ENCODE measurements at places on chromosomes 16 and 17. TPM values are rescaled to one million over a fixed set of nuclear protein-coding genes. Genes with fewer than 3 reads are reported as not detected.
A peak's percentile ranks its signal among the peaks of the same experiment; 100 is the strongest.

Gene DYNLL2
- 52.6 TPM for total RNA-seq

Gene RMI2
- total RNA-seq: 56.1 TPM

Gene SLC12A3
- not detected for total RNA-seq

Gene ANKRD13B
- 2.8 TPM for total RNA-seq

Gene BTBD17
- 36.8 TPM for total RNA-seq

Gene CHST4
- total RNA-seq: not detected

Gene NPIPA3
- total RNA-seq: not detected

DNA sequence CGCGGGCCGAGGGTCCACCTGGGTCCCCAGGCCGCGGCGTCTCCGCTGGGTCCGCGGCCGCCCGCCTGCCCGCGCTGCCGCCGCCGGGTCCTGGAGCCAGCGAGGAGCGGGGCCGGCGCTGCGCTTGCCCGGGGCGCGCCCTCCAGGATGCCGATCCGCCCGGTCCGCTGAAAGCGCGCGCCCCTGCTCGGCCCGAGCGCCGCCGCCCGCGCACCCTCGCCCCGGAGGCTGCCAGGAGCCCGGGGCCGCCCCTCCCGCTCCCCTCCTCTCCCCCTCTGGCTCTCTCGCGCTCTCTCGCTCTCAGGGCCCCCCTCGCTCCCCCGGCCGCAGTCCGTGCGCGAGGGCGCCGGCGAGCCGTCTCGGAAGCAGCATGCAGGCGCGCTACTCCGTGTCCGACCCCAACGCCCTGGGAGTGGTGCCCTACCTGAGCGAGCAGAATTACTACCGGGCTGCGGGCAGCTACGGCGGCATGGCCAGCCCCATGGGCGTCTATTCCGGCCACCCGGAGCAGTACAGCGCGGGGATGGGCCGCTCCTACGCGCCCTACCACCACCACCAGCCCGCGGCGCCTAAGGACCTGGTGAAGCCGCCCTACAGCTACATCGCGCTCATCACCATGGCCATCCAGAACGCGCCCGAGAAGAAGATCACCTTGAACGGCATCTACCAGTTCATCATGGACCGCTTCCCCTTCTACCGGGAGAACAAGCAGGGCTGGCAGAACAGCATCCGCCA, 504 bp downstream of the FOXC2 start:
- peaks cover 30% of the 10 kb centered on the region for H3K4me1 ChIP-seq
- no peak overlapping the region for H3K27ac ChIP-seq
- peak overlapping the region; percentile 55 for H3K4me3 ChIP-seq
- peaks cover 92% of the 10 kb centered on the region for H3K27me3 ChIP-seq
- H3K36me3 ChIP-seq: no peaks in the 10 kb centered on the region

DNA sequence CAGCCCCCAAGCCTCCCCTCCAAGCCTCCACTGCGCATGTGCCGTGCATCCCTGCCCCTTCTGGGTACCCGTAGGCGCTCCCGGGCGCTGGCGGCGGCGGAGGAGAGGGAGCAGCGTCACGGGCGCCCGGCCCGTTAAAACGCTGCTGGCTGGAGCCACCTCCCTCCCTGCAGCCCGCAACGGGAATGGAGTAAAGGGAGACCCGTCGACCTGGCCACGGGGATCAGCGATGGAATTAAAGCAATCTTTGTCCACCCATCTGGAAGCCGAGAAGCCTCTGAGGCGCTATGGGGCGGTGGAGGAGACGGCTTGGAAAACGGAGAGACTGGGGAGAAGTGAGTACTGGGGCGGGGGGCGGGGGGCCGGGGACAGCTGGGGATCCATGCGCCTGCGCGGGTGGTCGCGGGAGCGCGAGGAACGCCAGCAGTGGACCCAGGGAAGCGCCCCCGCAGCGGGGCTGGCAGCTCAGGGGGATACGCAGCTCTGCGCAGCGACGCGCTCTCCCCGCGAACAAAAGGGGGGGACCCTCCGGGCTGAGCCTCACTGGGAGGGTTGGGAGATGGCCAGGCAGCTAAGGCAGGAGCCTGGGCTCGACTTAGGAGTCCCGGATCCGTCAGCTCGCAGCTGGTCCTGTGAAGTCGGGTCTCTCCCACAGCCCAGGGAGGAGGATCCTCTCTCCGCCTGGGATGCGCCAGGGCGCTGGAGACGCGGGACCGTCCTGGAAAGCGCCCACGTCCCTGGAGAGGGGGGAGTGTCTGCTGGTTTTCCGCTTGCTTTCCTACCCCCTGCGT, at the start of gene BMERB1:
Gene BMERB1, plus strand, starts transcription at position 164 of the 791 bp plus-strand sequence. Its CDS starts 66 bp downstream, at position 230.
- no peaks in the 10 kb centered on the region for H3K4me1 ChIP-seq
- H3K4me3 ChIP-seq: peak within 1 kb of the TSS; percentile 76

GRCh38 chr16:14609716-14610115, 20.3 kb downstream of the PARN start:
- peak; percentile 28 for DNase-seq
- H3K4me3 ChIP-seq: no peak overlapping the region
- no peaks in the 10 kb centered on the region for H3K27me3 ChIP-seq
- H3K4me1 ChIP-seq: peaks cover 6% of the 10 kb centered on the region
- peaks cover 9% of the 10 kb centered on the region for H3K36me3 ChIP-seq
- H3K27ac ChIP-seq: no peak overlapping the region

GRCh38 chr17:77834170-77835115, 124.1 kb upstream of the TNRC6C start:
- H3K4me1 ChIP-seq: peaks cover 36% of the 10 kb centered on the region
- H3K36me3 ChIP-seq: no peaks in the 10 kb centered on the region
- H3K27me3 ChIP-seq: no peaks in the 10 kb centered on the region
- H3K27ac ChIP-seq: no peak overlapping the region
- DNase-seq: peak; percentile 39

GRCh38 chr16:67967183-67967957, 1.1 kb downstream of the SLC12A4 start:
- H3K4me3 ChIP-seq: peak overlapping the region; percentile 55
- peaks cover 14% of the 10 kb centered on the region for H3K4me1 ChIP-seq
- no peak overlapping the region for H3K27ac ChIP-seq
- DNase-seq: no peak
- no peaks in the 10 kb centered on the region for H3K36me3 ChIP-seq
- peaks cover 20% of the 10 kb centered on the region for H3K27me3 ChIP-seq

GRCh38 chr17:75102385-75102821, 7.4 kb upstream of the ARMC7 start:
- no peaks in the 10 kb centered on the region for H3K4me1 ChIP-seq
- no peak for DNase-seq
- no peak overlapping the region for H3K27ac ChIP-seq
- no peak overlapping the region for H3K4me3 ChIP-seq
- H3K36me3 ChIP-seq: no peaks in the 10 kb centered on the region
- H3K27me3 ChIP-seq: no peaks in the 10 kb centered on the region

DNA sequence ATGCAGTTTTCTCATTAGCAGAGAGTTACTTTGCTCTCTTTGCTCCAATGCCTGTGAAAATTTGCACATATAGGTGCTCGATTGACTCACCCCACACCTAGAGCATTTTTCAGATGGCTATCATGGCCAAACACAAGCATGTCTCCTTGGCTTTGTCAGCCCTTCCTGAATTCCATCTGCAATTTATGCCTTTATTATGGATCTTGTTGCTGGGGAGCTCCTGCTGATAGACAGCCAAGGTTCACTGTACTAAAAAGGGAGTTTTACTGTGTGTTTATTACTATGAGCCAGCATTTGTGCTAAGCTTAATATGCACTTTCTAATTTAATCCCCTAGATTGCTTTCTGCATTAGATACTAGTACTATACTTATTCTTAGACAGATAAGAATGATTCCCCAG, 93.3 kb downstream of the TOX3 start:
- H3K4me1 ChIP-seq: peaks cover 25% of the 10 kb centered on the region
- H3K27me3 ChIP-seq: no peaks in the 10 kb centered on the region
- H3K36me3 ChIP-seq: peaks cover 22% of the 10 kb centered on the region
- no peak for DNase-seq

DNA sequence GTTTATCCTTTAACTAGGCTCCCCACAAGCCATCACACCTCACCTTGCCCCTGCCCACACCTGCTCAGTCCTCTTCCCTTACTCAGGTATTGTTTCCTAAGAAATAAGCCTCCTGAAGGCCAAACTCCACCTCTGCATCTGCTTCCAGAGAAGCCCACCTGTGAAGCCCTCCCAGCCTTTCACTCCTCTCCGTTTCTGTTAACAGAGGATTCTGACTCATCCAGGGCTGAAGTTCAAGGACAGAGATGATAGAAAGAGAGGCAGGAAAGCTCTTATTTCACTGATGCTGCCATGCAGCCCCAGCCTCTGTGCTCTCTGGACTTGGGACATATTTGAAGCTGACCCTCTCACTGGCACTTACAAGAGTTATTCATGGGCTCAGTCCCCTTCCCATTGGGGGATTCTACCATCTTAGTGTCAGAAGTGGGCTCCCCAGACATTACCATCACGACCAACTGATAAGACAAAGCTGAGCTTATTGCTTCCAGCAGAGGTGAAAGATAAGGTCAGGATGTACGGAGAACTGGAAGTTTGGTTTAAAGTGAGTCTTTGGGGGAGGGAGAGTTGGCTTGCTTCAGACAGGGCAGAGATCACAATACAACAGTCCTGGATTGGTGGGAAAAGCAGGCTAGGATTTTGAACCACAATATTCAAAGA, 35.3 kb upstream of the XYLT2 start:
- H3K27me3 ChIP-seq: no peaks in the 10 kb centered on the region
- no peak overlapping the region for H3K4me3 ChIP-seq
- no peak overlapping the region for H3K27ac ChIP-seq
- H3K36me3 ChIP-seq: no peaks in the 10 kb centered on the region
- no peaks in the 10 kb centered on the region for H3K4me1 ChIP-seq

GRCh38 chr16:5527817-5528216, 430.2 kb upstream of the EEF2KMT start:
- DNase-seq: no peak
- no peaks in the 10 kb centered on the region for H3K27me3 ChIP-seq
- no peaks in the 10 kb centered on the region for H3K36me3 ChIP-seq
- H3K4me3 ChIP-seq: no peak overlapping the region
- peaks cover 12% of the 10 kb centered on the region for H3K4me1 ChIP-seq

GRCh38 chr17:78432226-78433012, 54.0 kb downstream of the PGS1 start:
- no peak overlapping the region for H3K4me3 ChIP-seq
- no peaks in the 10 kb centered on the region for H3K36me3 ChIP-seq
- no peaks in the 10 kb centered on the region for H3K27me3 ChIP-seq
- H3K27ac ChIP-seq: no peak overlapping the region
- H3K4me1 ChIP-seq: peaks cover 9% of the 10 kb centered on the region

GRCh38 chr17:34858591-34859565, 102.4 kb downstream of the CCT6B start:
- H3K27me3 ChIP-seq: no peaks in the 10 kb centered on the region
- no peaks in the 10 kb centered on the region for H3K4me1 ChIP-seq
- no peak overlapping the region for H3K4me3 ChIP-seq

GRCh38 chr16:2470234-2470601, 879 bp upstream of the NTN3 start:
- DNase-seq: no peak
- H3K4me3 ChIP-seq: no peak overlapping the region
- H3K4me1 ChIP-seq: peaks cover 40% of the 10 kb centered on the region
- H3K27ac ChIP-seq: no peak overlapping the region
- H3K36me3 ChIP-seq: no peaks in the 10 kb centered on the region
- H3K27me3 ChIP-seq: peaks cover 40% of the 10 kb centered on the region

GRCh38 chr17:83073389-83074063, 5.9 kb upstream of the METRNL start:
- peaks cover 5% of the 10 kb centered on the region for H3K4me1 ChIP-seq
- no peak overlapping the region for H3K27ac ChIP-seq
- no peaks in the 10 kb centered on the region for H3K36me3 ChIP-seq
- no peak overlapping the region for H3K4me3 ChIP-seq
- peaks cover 28% of the 10 kb centered on the region for H3K27me3 ChIP-seq

DNA sequence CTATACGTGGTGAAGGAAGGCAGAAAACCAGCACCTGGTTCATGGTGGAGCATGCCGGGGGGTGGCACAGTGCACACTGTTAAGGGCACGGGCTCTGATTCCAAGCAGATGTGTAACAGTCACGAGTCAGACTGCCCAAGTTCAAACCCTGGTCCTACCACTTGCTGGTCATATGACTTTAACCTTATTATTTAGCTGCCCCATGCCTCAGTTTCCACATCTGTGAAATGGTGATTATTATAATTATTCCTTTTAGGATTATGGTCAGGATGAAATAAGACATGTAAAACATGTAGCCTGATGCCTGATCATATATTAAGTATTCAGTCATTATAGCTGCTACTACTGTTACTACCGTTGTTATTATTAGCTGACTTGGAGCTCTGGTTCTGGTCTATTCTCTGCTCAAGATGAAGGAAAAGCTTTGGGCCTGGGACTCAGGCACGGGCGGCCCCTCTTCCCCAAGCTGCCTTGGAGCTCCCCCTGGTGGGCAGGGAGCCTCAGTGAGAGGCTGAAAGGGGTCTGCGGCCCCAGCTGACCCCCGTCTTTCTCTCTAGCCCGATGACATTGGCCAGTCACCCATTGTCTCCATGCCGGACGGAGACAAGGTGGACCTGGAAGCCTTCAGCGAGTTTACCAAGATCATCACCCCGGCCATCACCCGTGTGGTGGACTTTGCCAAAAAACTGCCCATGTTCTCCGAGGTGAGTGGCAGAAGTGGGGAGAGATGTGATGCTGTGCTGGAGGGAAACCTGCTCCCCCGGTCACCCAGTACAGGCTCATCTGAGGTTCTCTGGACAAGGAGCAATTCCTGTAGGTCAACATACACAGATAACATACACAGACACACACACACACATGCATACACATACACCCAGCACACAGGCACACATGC, 14.0 kb downstream of the NR1D1 start:
- no peak overlapping the region for H3K27ac ChIP-seq
- DNase-seq: peak; percentile 83
- H3K36me3 ChIP-seq: no peaks in the 10 kb centered on the region
- no peak overlapping the region for H3K4me3 ChIP-seq

DNA sequence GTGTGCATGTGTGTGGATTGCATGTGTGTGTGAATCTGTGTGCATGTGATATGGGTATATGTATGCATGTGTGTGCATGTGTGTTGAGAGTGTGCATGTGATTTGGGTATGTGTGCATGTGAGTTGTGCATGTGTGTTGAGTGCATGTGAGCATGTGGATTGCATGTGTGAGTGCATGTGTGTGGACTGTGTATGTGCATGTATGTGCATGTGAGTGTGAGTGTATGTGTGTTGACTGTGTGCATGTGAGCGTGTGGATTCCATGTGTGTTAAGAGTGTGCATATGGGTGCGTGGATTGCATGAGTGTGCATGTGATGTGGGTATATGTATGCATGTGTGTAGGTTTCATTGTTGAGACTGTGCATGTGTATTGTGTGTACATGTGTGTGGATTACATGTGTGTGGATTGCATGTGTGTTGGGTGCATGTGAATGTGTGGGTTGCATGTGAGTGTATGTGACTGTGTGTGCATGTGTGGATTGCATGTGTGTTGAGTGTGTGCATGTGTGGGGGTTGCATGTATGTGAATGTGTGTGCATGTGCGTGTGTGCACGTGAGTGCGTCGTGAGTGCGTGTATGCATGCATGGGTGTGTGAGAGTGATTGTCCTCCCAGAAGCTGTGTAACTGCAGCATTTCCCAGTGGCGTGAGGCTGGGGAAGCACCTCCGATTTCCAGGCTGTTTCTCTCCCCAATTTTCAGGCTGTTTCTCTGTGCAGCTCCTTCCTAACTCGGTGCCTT, 19.4 kb downstream of the C1QTNF1 start:
- H3K27ac ChIP-seq: no peak overlapping the region
- peaks cover 4% of the 10 kb centered on the region for H3K4me1 ChIP-seq
- no peaks in the 10 kb centered on the region for H3K36me3 ChIP-seq
- H3K4me3 ChIP-seq: no peak overlapping the region

Measured in neural progenitor cell (in vitro differentiated cells).